Adrenal gland (tissue), 19 donors: ENCODE measurements at places on chromosomes 12 and 14. TPM values are rescaled to one million over a fixed set of nuclear protein-coding genes. Genes with fewer than 3 reads are reported as not detected.

GRCh38 chr12:52234223-52234810 is 1.3 kb downstream of the KRT7 start:
- DNase-seq, result no peak

- no peak for DNase-seq
These were observed 61.1 kb downstream of the CHST11 start for GRCh38 chr12:104517880-104518279.

DNA sequence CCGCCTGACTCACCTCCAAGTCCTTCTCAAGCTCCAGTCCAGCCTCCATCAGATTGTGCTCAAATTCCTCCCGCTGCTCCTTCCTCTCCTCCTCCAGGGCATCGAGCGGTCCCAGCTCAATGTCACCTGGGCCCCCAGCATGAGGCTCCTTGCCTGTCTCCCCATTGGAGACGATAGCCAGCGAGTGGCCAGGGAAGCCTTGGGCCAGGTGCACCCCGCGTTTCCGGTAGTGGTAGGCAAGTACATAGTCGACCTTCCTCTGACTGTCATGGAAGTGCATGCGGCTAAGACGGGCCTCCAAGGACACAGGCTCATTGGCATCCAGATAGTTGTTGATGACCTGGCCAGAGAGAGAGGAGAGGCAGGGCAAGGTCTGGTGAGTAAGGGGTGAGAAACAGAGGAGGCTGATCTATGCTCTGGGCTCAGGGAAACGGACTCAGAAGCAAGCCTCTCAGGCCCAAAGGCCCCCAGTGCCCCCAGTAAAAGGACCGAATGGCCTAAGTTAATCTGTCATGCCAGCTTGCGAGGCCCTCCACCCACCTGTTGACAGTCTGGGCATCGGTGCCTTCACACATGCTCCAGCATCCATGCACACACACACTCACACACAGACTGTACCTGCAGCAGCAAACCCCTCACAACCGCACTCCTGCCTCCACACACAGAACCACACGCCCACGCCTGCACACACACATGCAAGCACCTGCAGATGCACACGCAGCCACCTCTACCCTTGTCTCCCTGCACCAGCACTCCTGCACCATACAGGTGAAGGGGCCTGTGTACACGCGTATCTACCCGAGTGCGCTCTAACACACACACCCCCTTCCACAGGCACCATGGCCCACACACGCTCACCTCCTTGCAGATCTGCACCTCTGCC is 23.8 kb downstream of the ANO2 start:
- no peak for DNase-seq

DNA sequence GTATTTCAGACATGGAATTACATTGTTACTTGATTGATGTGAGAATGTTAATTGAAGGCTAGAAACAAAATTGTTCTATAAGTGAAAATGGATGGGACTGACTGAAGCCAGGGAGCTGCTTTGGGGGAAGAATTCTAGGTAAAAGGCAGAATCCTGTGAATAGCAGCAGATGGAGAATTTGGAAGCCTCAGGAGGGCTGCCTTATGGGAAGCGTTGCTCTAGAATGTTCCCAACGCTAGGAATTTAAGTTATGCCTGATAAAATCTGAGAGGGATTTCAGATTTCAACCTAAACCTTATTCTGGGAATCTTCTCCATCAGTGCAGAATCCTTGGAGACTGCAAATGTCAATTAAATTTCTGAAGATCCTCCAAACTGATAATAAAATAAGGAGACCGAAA is 858.2 kb upstream of the FLRT2 start:
- no peak for DNase-seq

SERPINA6 gene
- polyA plus RNA-seq, result not detected

DNA sequence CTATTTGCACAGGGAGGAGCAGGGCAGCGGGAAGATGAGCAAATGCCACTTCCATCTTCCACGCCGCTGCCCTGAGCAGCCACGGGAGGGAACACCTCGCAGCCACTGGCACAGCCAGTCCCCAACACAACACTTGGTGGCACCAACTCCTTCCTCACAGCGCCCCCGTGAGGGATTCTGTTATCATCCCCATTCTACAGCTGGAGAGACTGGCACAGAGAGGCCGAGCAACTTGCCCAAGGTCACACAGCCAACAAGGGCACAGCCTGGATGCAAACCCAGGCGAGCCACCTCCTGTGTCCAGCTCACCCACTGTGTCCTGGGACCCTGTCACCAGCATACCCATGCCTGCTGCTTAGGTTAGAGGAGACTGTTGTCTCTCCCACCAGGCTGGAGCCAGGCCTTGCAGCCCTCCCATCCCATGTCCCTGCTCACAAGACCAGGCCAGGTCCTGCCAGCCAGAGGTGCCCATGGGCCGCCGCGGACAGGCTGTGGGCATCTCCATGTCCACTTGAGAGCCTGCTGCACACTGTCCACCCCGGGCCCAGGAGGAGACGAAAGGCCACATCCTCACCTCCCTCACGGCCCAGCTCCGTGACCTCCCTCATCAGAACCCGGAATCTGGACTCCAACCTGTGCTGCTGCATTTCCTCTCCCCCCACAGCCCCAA is 57.0 kb downstream of the NCOR2 start:
- no peak for DNase-seq

GRCh38 chr12:52526511-52526951 is 6.3 kb upstream of the KRT5 start:
- peak; percentile 21 for DNase-seq

GRCh38 chr12:178829-179109 is 35.2 kb downstream of the SLC6A12 start:
- DNase-seq, result no peak

DNA sequence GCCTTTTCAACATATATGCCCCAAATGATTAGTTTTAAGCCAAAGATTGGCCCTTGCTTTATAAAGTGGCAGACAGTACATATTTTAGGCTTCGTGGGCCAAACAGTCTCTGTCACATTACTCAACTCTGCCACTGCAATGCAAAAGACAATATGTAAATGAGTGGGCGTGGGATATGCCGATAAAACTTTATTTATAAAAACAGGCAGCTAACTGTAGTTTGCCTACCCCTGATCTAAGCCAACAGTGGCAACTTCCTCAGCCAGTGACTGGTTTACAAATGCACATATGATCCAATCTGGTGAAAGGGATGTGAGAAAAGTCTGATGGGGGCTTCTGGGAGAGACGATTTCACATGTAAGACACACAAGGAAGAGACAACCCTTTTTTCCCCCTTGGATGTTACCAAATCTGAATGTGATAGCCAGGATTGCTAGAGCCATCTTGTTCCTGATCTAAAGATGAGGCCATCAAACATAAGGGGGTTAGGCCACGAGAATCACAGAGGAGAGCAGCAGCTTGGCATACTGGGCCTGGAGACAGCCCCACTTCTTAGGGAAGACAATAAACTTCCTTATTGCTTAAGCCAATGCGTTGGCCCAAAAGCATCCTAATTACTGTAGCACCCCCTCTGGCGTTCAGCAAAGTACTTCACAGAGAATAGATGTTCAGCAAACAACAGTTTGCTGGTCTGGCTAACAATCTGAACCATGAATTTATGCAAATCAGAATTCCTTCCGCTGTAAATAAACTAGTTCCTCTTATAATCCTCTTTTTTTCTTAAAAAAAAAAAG is 75.2 kb upstream of the TMCC3 start:
- DNase-seq, result peak; percentile 16

TGM1 gene
- 2.7 TPM for polyA plus RNA-seq

DNA sequence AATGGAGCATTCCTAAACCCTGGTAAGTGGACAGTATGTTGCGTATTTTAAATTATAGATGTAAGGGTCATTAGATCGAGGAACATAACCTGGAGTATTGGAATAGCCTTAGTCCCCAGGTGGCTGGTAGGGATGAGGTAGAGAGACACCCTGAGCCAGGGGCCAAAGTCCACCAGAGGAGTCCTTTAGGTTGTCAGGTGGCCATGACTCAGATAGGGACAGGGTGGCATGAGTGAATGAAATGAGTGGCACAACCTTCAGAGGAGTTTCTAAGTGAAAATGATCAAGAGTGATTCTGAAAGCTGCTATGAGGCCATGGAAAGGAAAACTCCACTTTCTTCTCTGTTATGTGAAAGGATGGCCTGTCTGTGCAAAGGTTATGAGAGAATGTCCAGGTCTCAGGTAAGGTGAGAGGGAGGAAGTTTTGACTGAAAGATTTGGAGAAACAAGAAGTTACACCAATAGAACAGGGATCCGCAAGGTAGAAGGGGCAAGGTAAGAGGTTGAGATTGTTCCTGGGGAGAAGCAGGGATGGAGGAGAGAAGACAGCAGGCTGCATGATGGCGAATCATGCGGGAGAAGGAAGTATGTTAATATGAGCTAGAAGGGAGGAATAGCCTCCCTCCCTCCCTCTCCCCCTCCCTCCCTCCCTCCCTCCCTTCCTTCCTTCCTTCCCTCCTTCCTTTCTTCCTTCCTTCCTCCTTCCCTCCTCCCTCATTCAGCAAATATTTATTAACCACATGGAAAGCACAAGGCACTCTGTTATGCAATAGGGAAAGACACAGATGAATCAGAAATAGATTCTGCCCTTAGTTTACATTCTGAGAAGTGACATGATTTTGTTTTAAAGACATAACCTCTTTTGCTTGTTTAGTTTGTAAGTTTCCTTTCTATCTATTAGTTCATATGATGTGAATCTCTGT is 14.0 kb upstream of the RIPK3 start:
- no peak for DNase-seq

GRCh38 chr14:35362911-35363374 is 41.6 kb downstream of the NFKBIA start:
- DNase-seq, result no peak

DNA sequence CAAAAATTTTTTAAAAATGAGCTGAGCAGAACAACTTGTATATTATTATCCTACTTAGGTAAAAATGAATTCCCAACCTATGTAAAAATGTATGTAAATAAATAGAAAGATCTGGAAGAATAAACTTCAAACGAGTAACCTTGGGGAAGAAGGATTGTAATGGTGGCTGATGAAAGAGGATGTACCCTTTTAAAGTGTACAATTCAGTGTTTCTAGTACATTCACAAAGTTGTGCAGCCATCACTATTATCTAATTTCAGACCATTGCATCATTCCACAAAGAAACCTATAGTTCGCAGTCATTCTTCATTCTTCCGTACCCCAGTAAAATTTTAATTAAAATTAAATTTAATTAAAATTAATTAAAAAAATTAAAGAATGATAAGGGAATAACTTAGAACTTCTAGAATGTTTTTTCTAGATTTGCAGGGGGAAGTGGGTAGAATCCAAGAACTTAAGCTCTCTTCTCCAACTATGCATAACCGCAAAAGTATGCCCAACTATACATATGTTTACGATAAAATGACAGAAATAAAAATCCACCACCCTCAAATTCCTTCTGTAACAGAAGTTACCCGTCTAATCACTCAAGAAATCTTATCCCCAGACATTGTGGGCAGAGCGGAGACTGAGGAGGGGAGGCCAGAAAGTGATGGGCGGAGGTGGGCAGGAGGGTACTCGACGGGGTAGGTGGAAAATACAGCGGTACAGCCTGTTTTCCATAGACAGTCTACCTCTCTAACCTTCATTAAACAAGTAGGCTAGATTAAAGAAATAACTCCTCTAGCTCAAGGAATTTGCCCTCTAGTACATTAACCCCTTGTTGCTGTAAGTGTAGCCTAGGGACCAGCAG is 921 bp downstream of the DEPDC4 start:
- no peak for DNase-seq

MVK gene
- polyA plus RNA-seq, result 35.0 TPM

- DNase-seq, result no peak
These were observed 485.1 kb downstream of the SOX5 start for GRCh38 chr12:23464241-23464812.

GRCh38 chr14:55715889-55716288 is 135.9 kb downstream of the KTN1 start:
- no peak for DNase-seq

GRCh38 chr12:101733166-101733565 is 6.1 kb downstream of the SYCP3 start:
- DNase-seq, result no peak

DNA sequence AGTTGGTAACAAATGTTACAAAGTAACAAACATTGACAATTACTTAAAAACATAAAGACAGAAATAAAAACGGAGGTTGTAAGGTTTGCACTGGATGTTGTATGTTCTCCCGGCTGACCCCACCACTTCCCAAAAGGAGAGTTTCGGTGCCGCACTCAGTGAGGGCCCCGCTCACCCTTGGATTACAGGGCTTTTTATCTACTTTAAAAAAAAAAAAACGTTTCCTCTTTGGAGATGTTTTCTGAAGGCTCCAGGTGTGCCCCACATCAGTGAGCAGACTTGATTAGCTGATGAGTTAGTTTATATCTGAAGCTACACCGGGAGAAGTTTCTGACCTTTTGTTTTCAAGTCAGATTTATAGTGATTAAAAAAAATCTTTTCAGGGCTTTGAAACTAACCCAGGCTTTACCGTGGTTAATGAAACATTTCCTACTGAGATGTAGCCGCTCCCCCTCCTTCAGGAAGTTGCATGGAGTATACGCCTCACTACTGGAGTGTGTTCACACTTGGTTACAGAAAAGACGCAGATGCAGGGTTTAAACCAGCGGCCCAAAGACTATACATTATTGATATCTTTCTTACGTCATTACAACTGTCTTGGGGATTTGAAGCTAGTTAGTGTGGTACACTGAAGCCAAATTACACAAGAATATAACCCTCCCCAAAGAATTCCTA is 38.0 kb upstream of the BCL7A start:
- DNase-seq, result no peak

C12orf75 gene
- polyA plus RNA-seq, result 23.3 TPM

DNA sequence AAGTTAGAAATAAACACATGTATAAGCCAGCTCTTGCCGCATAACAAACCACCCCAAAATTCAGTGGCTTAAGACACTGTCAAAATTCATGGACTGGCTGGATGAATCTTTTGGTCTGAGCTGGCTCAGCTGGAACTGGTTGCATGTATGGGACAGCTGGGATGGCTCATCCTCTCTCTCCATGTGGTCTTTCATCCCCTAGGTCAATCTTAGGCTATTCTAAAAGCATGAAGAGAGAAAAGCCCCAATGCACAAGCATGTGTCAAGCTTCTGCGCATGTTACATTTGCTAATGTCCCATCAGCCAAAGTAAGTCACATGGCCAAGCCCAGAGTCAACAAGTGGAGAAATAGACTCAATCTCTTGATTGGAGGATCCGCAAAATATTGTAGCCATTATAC is 71.0 kb downstream of the DRAM1 start:
- DNase-seq, result no peak

DNA sequence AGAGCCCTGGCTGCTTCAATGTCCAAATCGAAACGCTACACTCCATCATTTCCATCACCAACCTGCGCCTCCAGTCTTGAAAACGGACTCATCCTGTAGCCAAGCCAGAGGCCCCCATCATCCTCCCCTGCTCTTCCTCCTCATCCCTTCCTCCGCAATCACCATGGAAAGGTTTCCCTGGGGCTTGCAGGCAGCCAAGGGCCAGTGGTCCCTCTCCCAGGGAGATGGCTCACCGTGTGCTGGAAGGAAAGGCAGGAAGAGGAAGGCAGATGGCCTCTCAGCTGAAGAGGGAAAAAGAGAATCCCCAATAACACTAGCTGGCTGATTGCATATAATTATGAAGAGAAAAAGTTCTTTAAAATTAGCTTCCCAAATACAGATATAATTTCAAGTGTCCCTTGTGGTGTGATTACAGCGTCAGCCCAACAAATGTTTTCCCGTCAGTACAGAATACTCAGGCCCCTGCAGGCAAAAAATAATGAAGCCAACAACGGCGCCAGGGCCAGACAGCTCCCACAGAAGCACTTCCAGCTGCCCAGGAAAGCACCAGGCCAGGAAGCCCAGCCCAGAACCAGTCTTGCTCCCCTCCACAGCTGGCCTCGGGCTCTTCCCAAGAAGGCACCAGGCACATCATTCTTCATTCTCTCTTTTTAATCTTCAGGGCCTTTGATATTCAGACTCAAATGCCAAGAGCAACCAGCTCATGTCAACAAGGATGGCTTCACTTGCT is 24.7 kb downstream of the ITPK1 start:
- no peak for DNase-seq

ZDHHC17 gene
- 24.1 TPM for polyA plus RNA-seq
